ENCODE measurements at places on chromosomes 13 and 19.

DNA sequence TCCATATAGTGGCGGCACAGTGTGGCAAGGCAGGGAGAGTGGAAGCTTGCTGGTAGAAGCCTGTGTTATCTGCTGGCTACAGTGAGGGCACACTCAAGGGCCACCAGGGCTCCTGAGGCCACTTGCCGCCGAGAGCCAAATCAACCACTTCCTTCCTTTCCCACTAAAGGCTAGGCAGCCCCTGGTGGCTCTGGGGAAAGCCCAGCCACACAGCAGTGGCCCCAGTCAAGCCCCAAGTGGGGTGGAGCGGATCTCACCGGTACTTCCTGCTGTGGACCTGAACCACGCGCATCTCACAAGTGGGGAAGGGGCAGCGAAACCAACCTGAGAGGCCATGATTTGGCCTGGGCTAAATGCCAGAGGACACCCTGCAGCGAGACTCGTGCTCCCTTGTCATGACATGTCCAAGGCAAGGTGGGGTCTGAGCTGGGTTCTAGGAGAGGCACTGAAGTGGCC lies 21.9 kb upstream of the SLC35E1 start:
- H3K36me3 ChIP-seq, result no peaks in the 10 kb centered on the region
- H3K27me3 ChIP-seq, result no peaks in the 10 kb centered on the region
- H3K4me1 ChIP-seq, result peaks cover 20% of the 10 kb centered on the region
- H3K4me3 ChIP-seq, result no peak overlapping the region
- DNase-seq, result no peak

- H3K27ac ChIP-seq, result no peak overlapping the region
- H3K4me3 ChIP-seq, result no peak overlapping the region
- no peaks in the 10 kb centered on the region for H3K27me3 ChIP-seq
- DNase-seq, result no peak
- H3K4me1 ChIP-seq, result no peaks in the 10 kb centered on the region
Observed at GRCh38 chr13:103898481-103898880, 832.3 kb upstream of the SLC10A2 start.

GRCh38 chr19:38737281-38737865 lies 6.9 kb downstream of the CAPN12 start:
- no peak for DNase-seq
- no peak overlapping the region for H3K4me3 ChIP-seq
- no peak overlapping the region for H3K27ac ChIP-seq
- H3K4me1 ChIP-seq, result peaks cover 21% of the 10 kb centered on the region
- H3K36me3 ChIP-seq, result no peaks in the 10 kb centered on the region

DNA sequence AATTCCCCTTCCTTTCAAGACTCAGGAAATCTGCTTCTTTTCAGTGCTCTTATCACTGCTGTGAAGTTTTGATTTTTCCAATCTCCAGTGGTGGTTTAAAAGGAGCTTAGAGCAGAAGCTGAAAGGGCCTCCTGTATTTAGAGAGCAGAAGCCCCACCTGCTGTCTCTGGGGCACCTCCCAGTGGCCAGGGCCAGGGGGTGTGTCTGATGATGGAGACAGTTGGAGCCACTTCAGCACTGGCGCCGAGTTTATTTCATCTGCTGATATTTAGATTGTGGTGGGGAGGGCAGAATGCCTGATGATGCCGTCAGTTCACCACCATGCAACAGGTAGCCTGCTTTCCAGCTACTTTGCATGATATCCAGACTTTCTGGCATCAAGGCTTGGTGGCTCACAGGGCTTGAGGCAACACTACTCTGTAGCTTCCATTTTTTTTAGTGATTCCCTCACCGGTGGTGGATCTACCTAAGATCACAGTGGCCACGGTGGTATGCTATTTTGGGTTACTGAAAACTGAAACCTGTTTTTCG lies 371.9 kb downstream of the KCNRG start:
- no peaks in the 10 kb centered on the region for H3K27me3 ChIP-seq
- peak overlapping the region; percentile 86 for H3K27ac ChIP-seq
- H3K4me1 ChIP-seq, result peaks cover 6% of the 10 kb centered on the region

GRCh38 chr19:43620061-43621001 lies 902 bp upstream of the ZNF428 start:
- DNase-seq, result no peak
- H3K4me1 ChIP-seq, result peaks cover 10% of the 10 kb centered on the region
- H3K27ac ChIP-seq, result peak overlapping the region; percentile 88

GRCh38 chr19:44803442-44804428 lies 5.2 kb upstream of the BCAM start:
- no peak overlapping the region for H3K4me3 ChIP-seq
- no peak overlapping the region for H3K27ac ChIP-seq
- H3K27me3 ChIP-seq, result no peaks in the 10 kb centered on the region
- H3K36me3 ChIP-seq, result no peaks in the 10 kb centered on the region
- DNase-seq, result peak; percentile 21

- H3K36me3 ChIP-seq, result no peaks in the 10 kb centered on the region
- no peaks in the 10 kb centered on the region for H3K27me3 ChIP-seq
- H3K4me3 ChIP-seq, result no peak overlapping the region
- no peaks in the 10 kb centered on the region for H3K4me1 ChIP-seq
- no peak overlapping the region for H3K27ac ChIP-seq
Observed at GRCh38 chr13:52797176-52797575, 51.3 kb downstream of the PCDH8 start.

DNA sequence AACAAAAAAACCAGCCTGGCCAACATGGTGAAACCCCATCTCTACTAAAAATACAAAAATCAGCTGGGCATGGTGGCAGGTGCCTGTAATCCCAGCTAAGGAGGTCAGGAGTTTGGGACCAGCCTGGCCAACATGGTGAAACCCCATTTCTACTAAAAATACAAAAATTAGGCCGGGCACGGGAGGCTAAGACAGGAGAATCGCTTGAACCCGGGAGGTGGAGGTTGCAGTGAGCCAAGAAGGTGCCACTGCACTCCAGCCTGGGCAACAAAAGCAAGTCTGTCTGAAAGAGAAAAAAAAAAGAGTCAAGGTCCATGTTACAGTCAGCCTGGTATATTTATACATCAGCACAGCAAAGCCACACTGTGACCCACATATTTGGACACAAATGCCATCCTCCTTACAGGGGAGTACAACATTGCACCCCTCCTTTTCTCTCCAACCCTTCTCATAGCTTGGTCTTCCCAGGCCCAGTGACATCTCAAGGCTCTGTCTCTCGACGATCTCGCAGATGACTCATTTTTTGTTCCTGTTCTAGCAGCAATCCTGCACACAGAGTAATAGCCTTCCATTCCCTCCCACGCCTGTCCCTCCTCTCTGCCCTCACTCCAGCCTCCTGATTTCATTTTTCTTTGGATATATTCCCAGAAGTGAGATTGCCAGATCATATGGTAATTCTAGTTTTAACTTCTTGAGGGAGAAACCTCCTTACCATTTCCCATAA lies 21.0 kb upstream of the DPP9 start:
- H3K36me3 ChIP-seq, result no peaks in the 10 kb centered on the region
- H3K27me3 ChIP-seq, result no peaks in the 10 kb centered on the region
- H3K4me1 ChIP-seq, result no peaks in the 10 kb centered on the region
- H3K4me3 ChIP-seq, result no peak overlapping the region

- no peak for DNase-seq
- no peaks in the 10 kb centered on the region for H3K36me3 ChIP-seq
- no peak overlapping the region for H3K4me3 ChIP-seq
- no peaks in the 10 kb centered on the region for H3K4me1 ChIP-seq
- no peaks in the 10 kb centered on the region for H3K27me3 ChIP-seq
Observed at GRCh38 chr19:1704339-1704738, 49.0 kb upstream of the ONECUT3 start.

GRCh38 chr13:62209529-62209928 lies 793.9 kb upstream of the PCDH20 start:
- H3K27ac ChIP-seq, result no peak overlapping the region
- no peak for DNase-seq
- H3K27me3 ChIP-seq, result no peaks in the 10 kb centered on the region
- H3K4me3 ChIP-seq, result no peak overlapping the region

DNA sequence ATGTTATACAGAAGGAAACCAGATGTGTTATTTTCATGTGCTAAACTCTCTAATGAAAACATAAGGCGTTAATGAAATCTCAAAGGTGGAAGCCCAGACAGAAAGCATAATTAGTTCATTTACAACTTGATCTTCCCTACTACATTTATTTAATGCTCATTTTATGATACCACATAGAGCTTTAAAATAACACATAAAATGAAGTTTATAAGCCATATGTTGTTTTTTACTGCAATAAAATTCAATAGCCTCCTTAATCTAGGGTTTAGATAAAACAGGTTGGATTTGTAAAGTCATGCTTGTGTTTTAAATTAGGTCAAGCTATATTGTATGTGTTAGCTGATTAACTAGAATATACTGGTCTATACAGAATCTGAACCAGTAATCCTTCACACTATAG lies 81.2 kb downstream of the TNFRSF19 start:
- no peak overlapping the region for H3K27ac ChIP-seq
- no peaks in the 10 kb centered on the region for H3K27me3 ChIP-seq
- no peaks in the 10 kb centered on the region for H3K36me3 ChIP-seq
- no peaks in the 10 kb centered on the region for H3K4me1 ChIP-seq
- H3K4me3 ChIP-seq, result no peak overlapping the region
